Stimulated activated naive CD8-positive, alpha-beta T cell treated with anti-CD3 and anti-CD28 coated beads, Interleukin-15, Interleukin-2, amounts not matched to agents 100 U/mL and 50 U/mL, for 24 hours (primary cell): ENCODE measurements at places on chromosomes 7 and 10.

- no peak for DNase-seq
Measured at GRCh38 chr10:865924-866576, 65.5 kb downstream of the LARP4B start.

- DNase-seq = no peak
Measured at GRCh38 chr7:49564379-49564714, 209.1 kb upstream of the VWC2 start.

- DNase-seq = no peak
Measured at GRCh38 chr7:79982141-79982770, 152.4 kb upstream of the GNAI1 start.

GRCh38 chr7:116732788-116733694 lies 61.0 kb downstream of the MET start:
- no peak for DNase-seq

DNA sequence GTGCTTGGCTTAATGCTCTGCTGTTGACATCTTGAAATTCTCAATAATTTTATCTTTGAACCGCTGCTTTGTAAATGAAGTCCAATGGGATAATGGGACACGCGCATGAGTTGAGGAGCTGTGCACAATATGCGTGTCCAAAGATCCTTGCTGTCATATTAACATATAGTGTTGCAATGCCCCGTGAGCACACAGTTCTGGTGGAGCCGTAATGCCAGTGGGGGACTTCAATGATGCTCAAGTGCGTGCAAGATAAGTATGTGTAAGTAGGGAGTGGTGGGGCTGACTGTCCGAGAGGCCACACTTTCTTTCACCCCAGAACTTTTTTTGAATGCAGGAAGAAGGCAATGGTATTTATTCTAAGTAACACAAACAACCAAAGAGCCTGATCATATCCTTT lies 77.4 kb upstream of the HPS1 start:
- no peak for DNase-seq
